ENCODE measurements at places on chromosomes 7 and 10. TPM values are rescaled to one million over a fixed set of nuclear protein-coding genes. Genes with fewer than 3 reads are reported as not detected.

- DNase-seq: no peak
Measured at GRCh38 chr7:42522227-42522991, 285.4 kb upstream of the GLI3 start.

- DNase-seq: no peak
Measured at GRCh38 chr7:91375378-91375777, 111.1 kb downstream of the FZD1 start.

DNA sequence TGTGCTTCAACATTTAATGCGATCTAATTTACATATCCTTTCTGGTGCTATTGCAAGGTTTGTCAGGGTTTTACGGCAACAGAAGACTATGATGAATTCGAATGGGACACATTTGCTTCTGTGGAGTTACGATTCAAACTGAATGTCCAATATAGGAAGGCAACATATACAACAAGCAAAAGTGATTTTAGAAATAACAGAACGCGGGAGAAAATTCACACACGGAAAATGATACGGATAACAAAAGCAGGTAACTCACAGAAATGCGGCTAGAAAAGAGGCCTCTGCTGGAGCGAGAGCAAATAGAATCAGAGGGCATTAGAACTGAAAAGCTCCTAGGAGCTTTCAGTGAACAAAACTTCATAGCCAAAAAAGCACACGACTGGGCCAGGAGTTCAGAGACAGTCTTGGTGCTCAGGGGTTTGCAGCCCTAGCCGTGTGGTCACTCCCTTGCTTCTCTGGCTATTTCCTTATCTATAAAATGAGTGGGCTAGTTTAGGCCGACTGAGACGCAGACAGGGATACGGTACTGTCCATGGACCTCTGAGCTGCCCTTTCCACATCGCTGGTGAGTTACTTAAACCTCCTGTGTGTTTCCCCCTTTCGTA lies 557 bp upstream of the TAX1BP1 start:
- DNase-seq: no peak

- no peak for DNase-seq
Measured at GRCh38 chr10:78062296-78062695, 28.6 kb downstream of the RPS24 start.

GRCh38 chr7:33201821-33202220 lies 72.5 kb downstream of the BBS9 start:
- no peak for DNase-seq

GRCh38 chr7:97094284-97094930 lies 23.1 kb upstream of the SDHAF3 start:
- no peak for DNase-seq

DNA sequence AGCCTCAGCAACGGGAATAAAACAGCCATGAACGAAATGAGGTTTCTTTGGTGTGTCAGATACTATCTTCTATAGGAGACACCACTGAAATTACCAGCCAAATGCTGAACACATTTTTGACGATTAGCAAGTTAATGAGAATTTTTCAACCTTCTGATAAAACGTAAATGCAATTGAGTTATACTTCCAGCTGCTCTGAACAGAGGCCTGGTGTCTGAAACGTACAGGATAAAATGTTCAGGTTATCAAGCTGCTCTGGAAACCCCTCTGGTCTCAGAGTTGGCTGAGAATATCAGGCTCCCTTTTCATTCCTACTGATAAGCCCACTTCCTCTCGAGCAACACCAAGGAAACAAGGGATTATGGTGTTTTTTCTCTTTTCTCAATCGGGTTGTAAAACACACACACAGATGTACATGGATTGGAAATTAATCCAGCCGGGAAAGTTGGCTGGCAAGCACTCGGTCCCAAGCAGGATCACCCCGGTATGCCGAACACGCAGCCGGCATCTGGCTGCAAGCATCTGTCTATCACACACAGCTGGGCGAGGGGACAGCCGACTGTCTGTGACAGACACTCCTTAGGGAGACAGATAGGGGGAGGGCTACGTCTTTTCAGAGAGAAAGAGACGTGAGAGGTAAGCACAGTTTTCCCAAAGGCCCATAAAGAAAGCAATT lies 171.8 kb downstream of the PRKAG2 start:
- no peak for DNase-seq

- no peak for DNase-seq
Measured at GRCh38 chr10:77348751-77349150, 288.9 kb downstream of the KCNMA1 start.

- no peak for DNase-seq
Measured at GRCh38 chr10:76257816-76258215, 826.4 kb downstream of the LRMDA start.

GRCh38 chr7:136045992-136046391 lies 68.8 kb upstream of the MTPN start:
- no peak for DNase-seq

- DNase-seq: peak; percentile 14
Measured at GRCh38 chr7:111126987-111127386, 36.1 kb downstream of the LRRN3 start.

Gene SVIL
- 62.3 TPM for total RNA-seq

Gene ITIH5
- under 0.01 TPM for total RNA-seq

Gene PPP1R17
- total RNA-seq: not detected
